Amniotic stem cell (primary cell): ENCODE measurements at places on chromosomes 1 and 21.
A peak's percentile ranks its signal among the peaks of the same experiment; 100 is the strongest.

DNA sequence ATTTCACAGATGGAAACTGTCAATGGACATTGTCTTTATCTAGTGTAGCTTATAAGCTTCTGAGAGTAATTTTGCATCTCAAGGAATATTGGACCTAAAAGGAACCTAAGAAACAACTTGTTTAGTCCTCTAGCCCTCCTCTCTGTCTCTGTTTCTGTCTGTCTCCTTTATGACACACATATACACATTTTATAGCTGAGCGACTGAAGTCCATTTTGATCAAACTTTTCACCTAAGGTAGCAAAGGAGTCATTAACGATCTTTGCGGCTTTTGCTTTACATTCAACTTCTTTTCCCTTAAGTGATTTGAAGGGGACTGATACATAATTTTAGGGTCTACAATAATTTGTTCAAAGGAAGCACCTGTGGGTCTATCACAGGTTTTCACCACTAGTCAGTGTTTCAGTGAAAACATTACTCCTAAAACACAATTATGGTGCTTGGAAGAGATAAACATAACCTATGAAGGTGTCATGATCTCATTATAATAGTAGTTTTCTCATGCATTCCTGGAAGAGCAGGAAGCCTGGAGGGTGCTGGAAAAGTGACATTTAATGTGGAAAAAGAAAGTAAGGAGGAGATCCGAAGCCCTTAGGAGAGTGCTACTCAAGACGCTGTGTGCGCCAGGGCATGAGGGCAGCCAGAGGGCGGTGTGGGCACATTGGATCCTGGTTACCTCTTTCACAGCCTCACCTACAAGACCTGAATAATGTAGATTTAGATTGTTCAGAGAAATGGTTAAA lies 248.6 kb downstream of the DNM3 start:
- no peak for DNase-seq

- DNase-seq, result no peak
Observed at GRCh38 chr1:222045236-222045635, 303.3 kb upstream of the DUSP10 start.

DNA sequence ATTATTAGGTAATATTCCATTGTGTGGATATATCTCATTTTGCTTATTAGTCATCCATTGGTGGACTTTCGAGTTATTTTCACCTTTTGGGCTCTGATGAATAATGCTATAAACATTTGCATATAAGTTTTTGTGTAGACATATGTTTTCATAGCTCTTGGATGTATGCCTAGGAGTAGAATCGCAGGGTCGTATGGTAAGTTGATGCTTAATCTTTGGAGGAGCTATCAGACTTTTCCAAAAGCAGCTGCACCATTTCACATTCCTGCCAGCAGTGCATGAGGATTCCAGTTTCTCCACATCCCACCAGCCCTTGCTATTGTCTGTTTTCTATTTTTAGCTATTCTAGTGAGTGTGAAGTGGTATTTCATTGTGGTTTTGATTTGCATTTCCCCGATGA lies 120.3 kb upstream of the TMEM51 start:
- no peak for DNase-seq

- no peak for DNase-seq
Observed at GRCh38 chr1:111506561-111506960, 3.1 kb upstream of the ADORA3 start.

DNA sequence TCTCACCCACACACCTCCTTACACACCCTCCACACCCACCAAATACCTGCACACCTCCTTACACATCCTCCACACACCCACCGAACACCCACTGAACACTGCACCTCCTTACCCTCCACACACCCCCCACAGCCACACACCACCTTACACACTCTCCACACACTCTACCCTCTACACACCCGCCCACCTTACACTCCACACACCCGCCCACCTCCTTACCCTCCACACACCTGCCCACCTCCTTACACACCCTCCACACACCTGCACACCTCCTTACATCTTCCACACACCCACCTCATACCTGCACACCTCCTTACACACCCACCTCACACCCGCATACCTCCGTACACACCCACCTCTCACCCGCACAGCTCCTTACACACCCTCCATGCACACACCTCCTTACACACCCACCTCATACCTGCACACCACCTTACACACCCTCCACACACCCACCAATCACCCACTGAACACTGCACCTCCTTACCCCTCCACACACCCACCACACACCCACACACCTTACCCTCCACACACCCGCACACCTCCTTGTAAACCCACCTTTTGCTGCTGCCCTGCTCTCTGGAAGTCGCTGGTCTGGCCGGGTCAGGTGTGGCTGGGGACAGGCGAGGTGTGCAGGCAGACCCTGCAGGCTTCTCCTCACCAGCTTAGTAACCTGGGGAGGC lies 38.5 kb downstream of the COQ8A start:
- no peak for DNase-seq

- DNase-seq, result no peak
Observed at GRCh38 chr1:20266642-20267041, 24.0 kb upstream of the VWA5B1 start.

- no peak for DNase-seq
Observed at GRCh38 chr1:62128745-62129144, 65.9 kb upstream of the L1TD1 start.

- DNase-seq, result no peak
Observed at GRCh38 chr1:240497908-240498307, 114.0 kb downstream of the GREM2 start.

- no peak for DNase-seq
Observed at GRCh38 chr1:161955606-161956005, 68.1 kb downstream of the OLFML2B start.

DNA sequence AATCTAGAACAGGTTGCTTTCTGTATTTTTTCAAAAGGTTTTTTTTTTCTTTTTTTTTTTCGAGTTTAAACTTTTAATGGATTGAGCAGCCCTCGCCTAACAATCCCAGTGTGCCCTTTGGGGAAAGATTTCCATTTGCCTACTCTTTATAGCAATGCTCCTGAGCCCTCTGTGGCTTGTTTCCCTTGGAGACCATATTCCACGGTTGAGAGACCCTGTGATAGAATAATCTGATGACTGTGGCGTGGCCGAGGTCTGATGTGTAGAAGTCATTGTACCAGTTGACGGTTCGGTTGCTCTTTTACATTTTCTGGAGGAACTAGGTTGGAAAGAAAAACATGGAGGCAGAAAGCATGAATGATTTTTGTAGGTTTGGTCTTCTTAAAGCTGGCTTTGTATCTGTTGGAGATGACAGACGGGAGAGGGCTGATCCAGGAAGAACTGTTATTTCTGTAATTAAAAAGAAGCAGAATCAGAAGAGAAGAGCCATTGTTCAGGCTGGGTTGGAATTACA lies 305.7 kb upstream of the NRIP1 start:
- no peak for DNase-seq

GRCh38 chr21:29347274-29347681 lies 48.6 kb downstream of the BACH1 start:
- DNase-seq, result no peak

DNA sequence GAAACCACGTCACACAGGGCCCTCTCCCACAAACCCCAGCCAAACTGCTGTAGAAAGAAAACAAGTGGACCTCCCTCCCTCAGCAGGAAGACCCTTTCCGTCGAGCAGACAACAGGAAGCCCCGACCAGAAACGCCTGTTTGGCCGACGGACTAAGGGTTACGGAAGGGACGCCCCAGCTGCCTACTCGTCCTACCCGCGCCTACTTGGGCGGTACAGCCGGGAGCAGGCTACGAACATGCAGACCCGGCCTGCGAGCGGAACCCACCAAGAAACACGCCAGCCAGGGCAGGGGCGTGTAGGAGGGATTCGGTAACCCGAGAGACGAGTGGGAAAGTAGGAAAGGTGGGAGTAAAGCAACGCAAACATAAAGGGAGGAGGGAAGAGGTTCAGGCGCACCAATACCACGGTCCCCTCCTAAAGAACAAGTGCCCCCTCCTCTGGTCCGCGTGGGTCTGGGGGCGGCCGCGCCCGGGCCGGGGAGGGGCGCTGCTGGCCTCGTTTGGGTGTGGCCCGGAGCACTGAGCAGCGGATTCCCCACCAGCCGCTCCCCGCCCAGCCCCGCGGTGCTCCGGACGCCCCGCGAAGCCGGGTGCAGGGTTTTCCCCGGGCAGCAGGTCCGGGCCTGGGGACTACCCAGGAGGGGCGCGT lies 450 bp downstream of the S100A10 start:
- no peak for DNase-seq

- DNase-seq, result no peak
Observed at GRCh38 chr1:19429611-19430010, 55.7 kb downstream of the CAPZB start.

DNA sequence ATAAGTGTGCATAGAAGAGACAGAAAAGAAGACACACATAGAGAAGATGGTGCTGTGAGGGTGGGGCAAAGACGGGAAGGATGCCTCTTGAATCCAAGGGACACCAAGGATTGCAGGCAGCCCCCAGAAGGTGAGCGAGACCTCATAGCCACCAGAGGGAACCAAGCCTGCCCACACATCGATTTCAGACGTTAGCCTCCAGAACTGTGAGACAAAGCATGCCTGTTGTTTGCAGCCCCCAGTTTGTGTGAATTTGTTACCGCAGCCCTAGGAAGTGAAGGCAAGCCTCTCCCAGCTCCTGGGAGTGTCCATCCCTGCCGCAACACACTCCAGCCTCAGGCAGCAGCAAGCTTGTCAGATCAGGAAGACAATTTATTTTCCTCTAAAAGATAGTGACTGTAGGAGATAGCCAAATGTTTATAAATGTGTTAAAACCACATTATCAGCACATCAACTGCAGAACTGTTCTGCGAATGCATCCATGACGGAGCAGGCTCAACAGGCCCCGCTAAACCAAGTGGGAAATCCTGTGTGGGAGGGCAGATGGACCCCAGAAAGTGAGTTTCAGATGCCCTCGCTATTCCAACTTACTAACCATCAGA lies 543.3 kb downstream of the MATN1 start:
- DNase-seq, result no peak

DNA sequence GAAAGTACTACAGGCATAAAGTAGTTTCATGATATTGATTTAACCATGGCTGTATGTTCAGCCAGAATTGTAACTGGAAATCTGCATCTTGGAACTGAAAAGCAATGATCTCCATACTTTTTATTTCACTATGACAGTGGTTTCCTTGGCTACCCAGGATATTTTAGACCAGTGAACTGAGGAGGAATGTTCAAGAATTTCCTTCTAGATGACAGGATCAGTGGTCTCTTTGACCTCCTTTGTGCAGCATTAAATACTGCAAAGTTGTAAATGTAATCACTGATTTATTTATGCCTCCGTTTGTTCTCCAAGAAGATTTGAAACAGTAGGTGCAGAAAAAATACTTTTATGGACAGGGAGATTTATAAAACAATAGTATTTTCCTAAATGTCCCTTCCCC lies 39.5 kb downstream of the VPS13D start:
- no peak for DNase-seq

DNA sequence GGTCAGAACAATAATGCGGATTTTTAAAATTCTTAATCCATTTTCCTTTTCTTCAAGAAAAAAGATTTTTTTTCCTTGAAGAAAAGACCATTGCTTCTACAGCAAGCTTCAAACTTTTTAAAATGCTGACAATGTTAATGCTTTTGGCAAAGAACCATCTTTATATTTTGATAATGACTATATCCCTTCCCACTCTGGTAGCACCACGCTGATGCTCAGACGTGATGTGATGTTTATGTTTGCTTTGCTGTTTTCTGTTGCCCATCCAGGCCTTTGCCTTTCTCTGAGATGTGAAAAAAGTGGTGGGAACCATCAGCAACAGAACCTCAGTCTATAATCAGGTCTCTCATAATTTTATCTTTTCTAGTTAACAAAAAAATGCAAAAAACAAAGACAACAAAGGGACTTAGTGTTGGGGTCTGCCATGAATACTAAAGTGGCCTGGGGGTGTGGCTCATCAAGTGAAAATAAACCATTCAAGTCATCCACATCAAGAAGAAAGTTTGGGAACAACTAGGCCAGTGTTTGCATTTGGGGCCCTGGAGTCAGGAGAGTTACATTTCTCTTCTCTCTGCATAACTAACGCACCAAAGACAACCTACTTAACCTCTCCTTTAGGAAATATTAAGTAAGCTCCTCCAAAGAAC lies 244.6 kb upstream of the DMRTA2 start:
- no peak for DNase-seq

DNA sequence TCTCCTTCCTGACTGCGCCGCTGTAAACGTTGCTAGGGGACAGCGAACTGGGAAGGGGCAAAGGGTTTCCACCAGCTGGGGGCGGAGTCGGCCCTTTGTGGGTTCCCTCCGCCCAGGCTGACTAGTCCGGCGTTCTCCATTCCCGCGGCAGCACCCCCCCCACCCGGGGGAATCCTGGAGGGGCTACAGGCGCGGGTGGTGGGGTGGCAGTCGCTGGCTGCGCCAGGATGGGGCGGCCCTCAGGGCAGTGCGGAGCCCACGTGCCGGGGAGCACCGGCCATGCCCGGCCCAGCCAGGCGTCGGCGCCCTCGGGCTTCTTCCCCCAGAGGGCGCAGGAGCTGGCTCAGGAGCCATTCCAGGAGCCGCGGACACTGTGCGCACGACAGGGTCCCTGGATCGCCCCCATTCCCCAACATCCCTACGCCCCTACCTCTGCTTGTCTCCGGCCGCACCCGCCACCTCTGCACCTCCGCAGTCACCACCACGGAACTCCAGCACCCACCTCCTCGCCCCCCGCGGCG lies 476 bp downstream of the BATF3 start:
- no peak for DNase-seq

DNA sequence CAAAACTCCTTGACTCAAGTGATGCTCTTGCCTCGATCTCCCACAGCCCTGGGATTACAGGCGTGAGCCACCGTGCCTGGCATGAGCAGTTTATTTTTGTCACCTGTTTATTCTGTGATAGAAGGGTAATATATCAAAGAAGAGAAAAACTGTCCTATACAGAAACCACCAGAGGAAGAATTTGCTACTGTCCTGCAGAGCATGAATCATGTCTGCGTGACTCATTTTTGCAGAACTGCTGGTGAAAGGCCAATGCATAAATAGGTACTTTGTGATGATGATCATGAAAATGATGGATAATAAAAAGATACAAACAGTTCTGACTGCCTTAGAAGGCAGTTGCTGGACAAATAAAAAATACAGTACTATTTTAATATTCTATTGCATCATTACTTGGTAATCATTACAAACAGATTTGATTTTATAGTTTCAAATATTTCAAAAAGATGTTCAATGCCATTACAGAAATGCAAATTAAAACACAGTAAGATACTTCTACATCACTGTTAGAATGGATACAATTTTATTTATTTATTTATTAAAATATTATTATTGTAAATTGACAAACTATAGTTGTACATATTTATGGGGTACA lies 26.5 kb downstream of the RIPPLY3 start:
- peak; percentile 26 for DNase-seq

GRCh38 chr1:150477320-150477719 lies 9.9 kb upstream of the TARS2 start:
- no peak for DNase-seq

GRCh38 chr1:226627050-226627755 lies 78.6 kb downstream of the STUM start:
- no peak for DNase-seq
